ENCODE measurements at places on chromosomes 7 and 10.

DNA sequence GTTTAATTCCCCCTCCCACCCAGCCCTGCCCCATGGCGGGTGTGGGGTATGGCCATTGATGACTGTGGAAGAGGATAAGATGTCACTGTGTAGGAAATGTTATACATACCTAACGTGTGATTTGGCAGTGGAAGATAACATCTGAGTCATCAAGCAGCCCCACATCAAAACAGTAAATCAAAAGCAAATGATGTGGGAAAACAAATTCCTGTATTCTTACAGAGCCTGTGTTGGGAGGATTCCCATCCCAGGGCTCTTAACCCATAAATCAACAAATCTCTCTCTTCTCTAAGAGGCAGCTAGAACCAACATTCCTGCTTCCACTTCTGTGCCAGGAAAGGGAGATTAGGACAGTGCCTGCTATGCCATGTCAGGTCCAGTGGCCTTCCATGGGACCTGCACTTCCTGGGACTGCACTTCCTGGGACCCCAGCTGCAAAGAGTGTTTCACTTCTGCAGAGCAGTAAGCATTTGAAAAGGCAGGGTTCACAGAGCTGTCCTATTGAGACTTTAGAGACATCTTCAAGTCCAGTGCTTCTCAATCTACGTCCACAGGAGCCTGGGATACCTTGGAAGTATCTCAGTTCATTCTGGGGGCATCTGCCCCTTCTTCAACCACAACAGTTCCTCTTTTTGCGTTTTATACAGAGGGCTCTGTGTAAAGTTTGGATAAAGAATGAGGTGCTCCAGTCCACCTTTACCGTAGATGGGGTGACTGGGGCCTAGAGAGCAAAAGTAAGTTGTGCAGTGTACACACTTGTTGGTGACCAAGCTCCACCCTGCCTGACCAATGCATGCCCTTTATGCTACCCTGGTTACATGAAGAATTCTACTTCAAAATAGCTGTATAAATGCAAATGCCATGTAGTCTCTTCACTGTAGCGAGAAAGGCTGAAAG is 45.7 kb downstream of the ATXN7L1 start:
- DNase-seq = no peak

- no peak for DNase-seq
These were observed 85.9 kb downstream of the UBE3C start for GRCh38 chr7:157224627-157225026.

GRCh38 chr10:104117839-104118323 is 4.1 kb upstream of the SFR1 start:
- DNase-seq = no peak

GRCh38 chr7:24619978-24620377 is 46.7 kb downstream of the PALS2 start:
- DNase-seq = no peak

DNA sequence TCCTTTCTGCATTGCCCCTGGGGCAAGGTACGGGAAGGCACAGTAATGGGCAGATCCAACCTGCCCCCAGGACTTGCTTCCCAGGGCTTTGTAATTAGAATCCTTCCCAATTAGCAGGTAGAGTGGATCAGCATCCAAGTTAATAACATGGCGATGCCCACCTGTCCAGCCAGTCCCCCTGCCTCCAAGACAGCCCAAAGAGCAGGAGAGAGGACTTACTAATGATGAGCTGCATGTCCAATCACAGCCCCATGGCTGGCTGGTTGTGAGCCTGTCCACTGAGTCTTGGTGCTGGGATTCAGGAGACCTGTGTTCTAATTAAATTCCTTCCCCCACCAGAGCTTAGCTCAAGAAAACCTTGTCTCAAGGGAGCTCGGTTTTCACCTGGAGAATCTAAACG is 49.0 kb downstream of the RPS24 start:
- DNase-seq = no peak

GRCh38 chr10:67770537-67770936 is 67.5 kb downstream of the DNAJC12 start:
- DNase-seq = no peak

DNA sequence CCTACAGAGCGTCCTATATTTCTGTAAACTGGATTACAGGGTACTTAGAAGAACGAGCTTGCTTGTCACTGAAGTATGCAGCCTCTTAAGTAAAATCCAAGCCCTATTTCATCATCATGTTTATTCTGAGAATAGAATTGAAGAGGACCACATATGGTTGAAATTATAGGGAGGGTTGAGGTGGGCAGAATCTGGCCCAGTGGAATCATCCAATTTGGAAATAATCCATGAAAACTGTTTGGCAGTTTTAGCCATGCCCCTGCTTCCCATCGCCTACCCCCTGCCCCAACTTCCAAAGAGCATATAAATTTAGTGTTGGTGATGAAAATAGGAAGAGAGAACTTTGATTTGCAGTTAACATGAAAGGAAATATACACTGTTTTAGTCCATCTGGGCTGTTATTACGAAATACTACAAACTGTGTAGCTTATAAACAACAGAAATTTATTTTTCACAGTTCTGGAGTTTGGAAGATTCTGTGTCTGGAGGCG is 150.4 kb downstream of the PRKG1 start:
- no peak for DNase-seq

DNA sequence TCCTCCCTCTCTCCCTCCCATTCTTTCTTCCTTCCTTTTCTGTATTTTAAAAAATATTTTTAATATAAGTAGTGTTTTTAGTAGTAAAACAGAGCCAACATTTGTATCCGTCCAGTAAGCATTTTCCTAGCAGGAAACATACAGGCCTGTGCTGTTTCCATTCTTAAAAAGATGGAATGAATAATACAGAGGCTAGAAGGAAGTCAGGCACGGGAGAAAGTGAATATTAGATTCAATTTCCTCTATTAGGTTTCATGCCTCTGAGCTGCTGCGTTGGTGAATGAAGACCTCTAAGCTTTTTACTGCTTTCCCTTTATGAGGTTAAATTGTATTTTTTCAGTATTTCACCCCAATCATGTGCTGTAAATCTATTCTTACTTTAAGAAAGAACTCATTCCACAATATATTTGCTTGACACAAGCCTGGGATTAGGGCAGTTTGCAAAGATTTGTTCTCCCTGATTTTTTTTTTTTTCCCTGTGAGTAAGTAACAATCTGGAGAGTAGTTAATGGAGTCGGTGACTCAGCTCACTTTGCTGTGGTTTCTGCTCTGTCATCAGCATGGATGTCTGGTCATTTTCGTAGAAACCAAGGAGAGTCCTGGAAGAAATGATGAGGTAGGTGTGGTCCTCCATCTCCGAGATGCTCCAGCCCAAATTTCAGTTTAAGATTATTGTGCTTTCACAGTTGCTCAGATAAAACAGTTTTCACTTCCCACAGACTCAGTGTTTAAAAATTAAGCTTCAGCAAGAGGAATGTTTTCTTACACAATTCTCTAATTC is 76.1 kb upstream of the PITRM1 start:
- DNase-seq = no peak

DNA sequence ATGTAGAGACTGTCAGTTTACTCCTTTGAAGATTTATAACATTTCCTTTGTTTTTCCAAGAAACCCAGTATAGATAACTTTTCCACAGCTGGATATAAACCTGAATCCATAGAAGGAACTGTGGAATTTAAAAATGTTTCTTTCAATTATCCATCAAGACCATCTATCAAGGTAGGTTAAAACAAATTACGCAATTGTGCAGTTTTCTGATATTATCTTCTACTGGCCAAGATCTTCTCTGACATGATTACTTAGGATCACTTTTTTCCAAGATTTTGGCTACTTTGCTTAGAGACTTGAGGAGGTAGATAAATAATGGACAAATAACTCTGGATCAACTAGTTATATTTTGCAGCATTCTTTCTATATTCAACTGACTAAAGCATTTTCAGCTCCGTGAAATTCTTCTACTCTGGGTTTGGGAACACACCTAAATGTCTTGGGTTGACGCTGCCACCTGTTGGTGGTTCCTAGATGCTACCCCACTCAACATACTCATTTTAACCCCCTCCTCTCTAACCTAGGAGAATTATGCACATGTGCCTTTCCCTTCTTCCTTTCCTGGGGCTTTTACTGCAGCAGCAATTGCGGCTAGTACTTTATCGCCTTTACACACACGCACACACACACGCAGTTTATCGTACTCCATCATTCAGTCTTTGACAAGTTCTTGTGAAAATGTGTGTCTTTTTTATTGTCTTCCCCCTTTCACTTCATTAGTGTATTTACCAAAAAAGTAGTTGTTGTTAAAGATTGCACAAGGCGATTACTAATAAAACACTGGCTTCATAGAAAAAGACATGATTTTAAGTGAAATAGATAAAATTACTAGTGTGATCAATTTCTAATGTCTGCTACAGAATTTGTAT is 32.7 kb downstream of the ABCB5 start:
- DNase-seq = no peak

DNA sequence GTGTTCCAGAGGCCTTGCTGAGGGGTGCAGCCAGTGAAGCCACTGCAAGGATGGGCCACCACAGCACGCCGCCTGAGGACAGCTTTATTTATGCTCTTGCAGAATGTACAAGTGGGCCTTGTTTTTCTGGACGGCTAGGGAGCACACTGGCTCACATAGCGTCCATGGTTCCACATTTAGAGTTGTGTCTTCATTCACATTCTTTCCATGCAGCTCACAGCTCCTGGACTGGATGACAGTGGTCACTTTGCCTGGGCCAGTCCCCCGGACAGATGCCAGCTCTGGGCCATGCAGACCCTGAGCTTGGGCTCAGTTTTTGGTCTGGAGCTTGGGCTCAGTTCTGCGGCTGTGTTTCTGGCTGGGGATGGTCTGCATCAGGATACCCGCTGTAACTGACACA is 2.6 kb upstream of the C10orf71 start:
- no peak for DNase-seq

- no peak for DNase-seq
These were observed 251.0 kb downstream of the DYNC1I1 start for GRCh38 chr7:96023387-96023786.

- no peak for DNase-seq
These were observed 81.6 kb downstream of the ARMH3 start for GRCh38 chr10:101974091-101974971.

- peak; percentile 23 for DNase-seq
These were observed 836 bp downstream of the KMT2E start for GRCh38 chr7:105014693-105015389.

DNA sequence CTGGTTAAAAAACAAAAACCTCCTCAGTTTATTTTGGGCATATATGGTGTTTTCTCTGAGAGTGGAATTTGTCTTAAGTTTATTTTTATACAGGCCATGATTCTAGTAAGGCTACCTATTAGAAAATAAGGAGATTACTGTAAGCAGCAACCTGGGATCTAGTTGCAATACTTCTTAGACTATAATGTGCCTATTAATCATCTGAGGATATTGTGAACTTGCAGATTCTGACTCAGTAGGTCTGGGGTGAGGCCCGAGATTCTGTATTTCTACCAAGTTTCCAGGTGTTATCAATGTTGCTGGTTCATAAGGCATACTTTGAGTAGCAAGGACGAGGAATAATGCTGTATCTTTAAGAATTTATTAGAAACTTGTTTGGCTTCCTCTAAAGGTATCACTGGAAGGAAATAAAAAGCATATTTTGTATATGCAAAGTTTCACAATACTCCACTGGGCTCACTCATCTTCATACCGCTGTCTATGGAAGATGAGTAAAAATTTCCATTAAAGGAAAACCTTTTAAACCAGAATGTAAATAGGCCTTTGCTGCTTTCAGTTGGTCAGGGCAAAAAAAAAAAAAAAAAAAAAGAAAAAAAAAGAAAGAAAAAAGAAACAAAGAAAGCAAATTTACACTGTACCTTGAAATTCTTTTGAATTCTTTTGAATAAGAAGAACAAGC is 105.8 kb downstream of the BMPER start:
- DNase-seq = no peak

- no peak for DNase-seq
These were observed 80.5 kb downstream of the HECW1 start for GRCh38 chr7:43192806-43193460.

DNA sequence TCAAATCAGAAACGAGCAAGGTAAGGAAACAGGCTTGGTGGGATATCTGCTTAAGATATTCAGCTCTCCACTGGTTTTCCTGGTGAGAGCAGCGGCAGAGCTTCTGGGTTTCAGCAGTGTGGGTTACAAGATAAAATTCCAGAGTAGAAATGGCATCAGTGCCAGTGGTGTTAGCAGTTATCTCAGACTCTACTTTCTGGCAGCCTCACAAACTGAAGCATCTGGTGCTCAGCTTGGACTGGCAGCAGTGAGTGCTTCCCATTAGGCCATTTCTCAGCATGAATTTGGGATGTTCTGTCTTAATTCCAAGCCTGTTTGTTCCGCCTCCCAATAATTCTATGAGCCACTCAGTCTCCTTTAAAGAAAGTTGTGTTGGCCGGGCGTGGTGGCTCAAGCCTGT is 6.9 kb upstream of the GSTO2 start:
- DNase-seq = no peak

DNA sequence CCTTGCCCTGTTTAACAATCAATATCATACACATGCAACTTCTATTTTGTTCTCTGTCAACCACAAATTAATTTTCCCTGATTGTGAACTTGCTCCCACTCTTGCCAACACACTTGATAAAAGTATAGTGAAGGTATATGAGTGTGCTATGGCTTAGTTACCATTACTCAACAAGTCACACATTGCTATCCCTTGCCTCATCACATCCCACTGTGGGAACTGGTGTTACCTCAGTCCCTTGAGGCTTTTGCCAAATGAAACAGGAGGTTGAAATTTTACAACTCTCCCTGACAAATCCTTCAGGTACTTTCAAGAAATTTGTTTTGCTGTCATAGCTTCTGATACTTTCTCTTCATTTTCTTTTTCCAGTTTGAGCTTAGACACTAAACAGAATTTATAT is 472.5 kb upstream of the SEMA3D start:
- DNase-seq = no peak

DNA sequence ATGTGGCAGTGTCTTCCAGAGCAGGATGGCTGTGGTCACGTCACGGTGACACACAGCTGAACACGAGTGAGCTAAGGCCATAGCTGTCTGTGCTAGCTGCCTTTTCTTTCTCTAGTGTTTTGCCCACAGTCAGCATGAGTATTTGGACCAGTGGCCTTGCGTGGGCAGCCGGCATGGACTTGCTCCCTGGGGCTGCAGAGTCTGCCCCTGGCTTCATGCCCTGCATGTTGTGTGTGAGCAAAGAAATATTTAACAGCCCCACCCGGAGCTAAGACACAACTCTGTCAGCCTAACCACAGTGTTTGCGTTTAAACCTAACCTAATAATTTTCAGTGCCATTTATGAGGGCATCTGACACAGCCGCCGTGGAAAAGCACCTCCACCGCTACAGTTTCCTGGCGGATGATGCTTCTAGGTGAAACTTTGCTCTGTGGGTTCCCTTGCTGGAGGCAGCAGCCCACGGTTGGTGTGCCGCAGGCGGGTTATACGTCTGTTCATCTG is 14.6 kb downstream of the CHST12 start:
- no peak for DNase-seq

- DNase-seq = no peak
These were observed 47.8 kb upstream of the CDK6 start for GRCh38 chr7:92884218-92884617.

GRCh38 chr10:12180221-12180974 is 15.3 kb downstream of the NUDT5 start:
- no peak for DNase-seq

- no peak for DNase-seq
These were observed 90.3 kb downstream of the ANK3 start for GRCh38 chr10:60299390-60299778.

- no peak for DNase-seq
These were observed 305.8 kb downstream of the KIF20B start for GRCh38 chr10:90007226-90007625.

All from activated CD8-positive, alpha-beta memory T cell treated with anti-CD3 and anti-CD28 coated beads for 48 hours (primary cell).